ENCODE measurements at places on chromosomes 5 and 9.

- no peak for DNase-seq
Observed at GRCh38 chr5:153373130-153373498, 117.4 kb upstream of the GRIA1 start.

DNA sequence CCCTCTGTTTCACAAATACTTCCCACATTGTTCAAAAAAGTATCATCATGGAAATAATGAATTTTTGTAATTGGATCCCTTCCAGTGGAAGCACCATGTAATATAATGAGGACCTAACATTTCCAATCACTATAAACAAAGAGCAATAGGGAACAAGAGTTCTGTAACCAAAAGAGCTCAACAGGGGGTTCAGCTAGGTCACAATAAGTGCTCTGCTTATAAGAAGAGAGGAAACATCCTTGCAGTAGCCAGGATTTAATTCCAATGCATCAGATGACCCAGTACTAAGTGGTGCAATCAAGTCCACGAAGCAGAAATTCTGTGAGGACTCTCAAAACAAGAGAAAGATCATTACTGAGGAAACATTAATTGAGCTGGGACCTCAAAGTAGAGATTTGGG is 5.9 kb downstream of the SERINC5 start:
- DNase-seq: no peak

- DNase-seq: no peak
Observed at GRCh38 chr5:55324815-55325418, 17.1 kb downstream of the MTREX start.

DNA sequence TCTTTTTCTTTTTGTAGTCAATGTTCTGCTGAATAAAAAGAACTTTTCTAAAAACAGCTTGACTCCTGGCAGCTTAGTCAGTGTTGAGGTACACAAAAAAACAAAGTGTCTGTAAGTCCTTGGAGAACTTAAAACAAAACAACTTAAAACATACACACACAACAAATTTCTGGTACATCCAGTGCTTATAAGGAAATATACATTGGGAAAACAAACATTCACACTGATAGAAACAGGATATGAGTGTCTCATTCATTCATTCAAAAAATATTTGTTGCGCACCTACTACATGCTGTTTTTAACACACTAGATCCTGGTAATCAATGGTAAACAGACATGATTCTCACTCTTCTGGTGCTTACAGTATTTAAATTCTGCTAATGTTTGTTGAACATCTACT is 27.4 kb upstream of the MEGF9 start:
- no peak for DNase-seq

GRCh38 chr9:75389101-75389500 is 300.8 kb downstream of the OSTF1 start:
- DNase-seq: no peak

DNA sequence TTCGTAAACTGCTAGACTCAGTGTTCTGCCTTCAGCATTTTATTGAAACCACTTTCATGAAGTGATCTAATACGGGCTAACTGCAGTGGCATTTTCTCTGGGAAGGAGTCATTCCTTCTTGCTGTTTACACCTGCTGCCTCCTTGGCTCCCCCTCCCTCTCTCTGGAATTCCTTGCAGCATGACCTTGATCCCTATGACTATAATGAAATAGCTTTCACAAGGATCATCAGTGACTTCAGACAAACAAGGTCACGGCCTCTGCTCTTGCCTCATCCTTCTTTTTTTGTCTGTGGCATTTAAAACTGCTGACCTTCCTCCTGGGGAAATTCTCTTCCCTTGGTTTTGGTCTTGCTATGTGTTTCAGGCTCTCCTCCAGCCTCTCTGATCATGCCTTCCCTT is 90.2 kb downstream of the ZNF462 start:
- DNase-seq: no peak

Measured in stimulated activated CD4-positive, alpha-beta T cell treated with anti-CD3 and anti-CD28 coated beads, Interleukin-1b, Interleukin-23, amount 100 ng/mL, for 1 hour (primary cell).